ENCODE measurements at places on chromosomes 6 and 20. TPM values are rescaled to one million over a fixed set of nuclear protein-coding genes. Genes with fewer than 3 reads are reported as not detected.

GSTA3 gene
- not detected for total RNA-seq

EFCAB8 gene
- under 0.01 TPM for total RNA-seq

EMILIN3 gene
- not detected for total RNA-seq

TOMM34 gene
- total RNA-seq, result 13.7 TPM

NMBR gene
- not detected for total RNA-seq

TAP2 gene
- 15.0 TPM for total RNA-seq

CLDN20 gene
- not detected for total RNA-seq

- DNase-seq, result no peak
Measured at GRCh38 chr6:163398815-163399214, 15.7 kb upstream of the QKI start.

DNA sequence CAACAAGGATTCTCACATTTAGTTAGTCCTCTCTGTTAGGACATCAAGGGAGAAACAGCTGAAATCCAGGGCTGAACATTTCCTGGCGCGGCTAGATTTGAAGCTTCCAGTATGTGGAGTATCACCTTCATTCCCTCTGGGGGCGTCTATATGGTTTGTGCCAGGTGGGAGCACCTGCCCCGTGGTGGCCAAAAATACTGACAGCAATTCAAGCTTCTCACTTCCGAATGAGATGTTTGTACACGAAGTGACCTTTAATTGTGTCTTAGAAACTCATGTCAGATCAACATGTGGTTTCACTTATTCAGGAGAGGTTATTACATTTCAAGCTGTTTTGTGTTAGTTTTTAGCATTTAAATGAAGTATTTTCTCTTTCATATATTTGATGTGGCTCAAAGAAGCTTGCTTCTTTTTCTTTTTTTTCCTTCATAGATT lies 67.3 kb upstream of the ZNF217 start:
- DNase-seq, result no peak

DNA sequence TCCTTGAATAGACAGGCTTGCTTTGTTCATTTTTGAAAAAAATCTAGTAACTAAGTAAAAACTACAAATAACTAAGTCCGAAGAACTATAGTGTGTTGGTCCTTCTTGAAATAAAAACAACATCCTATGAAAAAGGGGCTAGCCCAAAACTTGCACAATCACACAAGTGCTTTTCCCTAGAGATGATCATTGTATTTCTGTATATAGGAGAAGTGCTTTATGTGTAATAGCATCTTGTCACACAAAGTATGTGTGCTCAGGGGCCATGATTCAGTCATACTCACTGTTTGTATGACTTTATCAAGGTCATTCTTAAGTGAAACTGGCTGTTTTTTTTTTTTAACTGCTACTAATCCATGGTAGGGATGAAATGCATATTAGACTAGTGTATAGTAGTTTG lies 179.8 kb downstream of the DTNBP1 start:
- DNase-seq, result no peak
